Glomerular endothelial cell (primary cell): ENCODE measurements at places on chromosomes 4 and X. TPM values are rescaled to one million over a fixed set of nuclear protein-coding genes. Genes with fewer than 3 reads are reported as not detected.
A peak's percentile ranks its signal among the peaks of the same experiment; 100 is the strongest.

- DNase-seq: no peak
Measured at GRCh38 chr4:124139044-124139443, 573.5 kb downstream of the ANKRD50 start.

- DNase-seq: no peak
Measured at GRCh38 chr4:835148-836002, 9.4 kb upstream of the CPLX1 start.

DNA sequence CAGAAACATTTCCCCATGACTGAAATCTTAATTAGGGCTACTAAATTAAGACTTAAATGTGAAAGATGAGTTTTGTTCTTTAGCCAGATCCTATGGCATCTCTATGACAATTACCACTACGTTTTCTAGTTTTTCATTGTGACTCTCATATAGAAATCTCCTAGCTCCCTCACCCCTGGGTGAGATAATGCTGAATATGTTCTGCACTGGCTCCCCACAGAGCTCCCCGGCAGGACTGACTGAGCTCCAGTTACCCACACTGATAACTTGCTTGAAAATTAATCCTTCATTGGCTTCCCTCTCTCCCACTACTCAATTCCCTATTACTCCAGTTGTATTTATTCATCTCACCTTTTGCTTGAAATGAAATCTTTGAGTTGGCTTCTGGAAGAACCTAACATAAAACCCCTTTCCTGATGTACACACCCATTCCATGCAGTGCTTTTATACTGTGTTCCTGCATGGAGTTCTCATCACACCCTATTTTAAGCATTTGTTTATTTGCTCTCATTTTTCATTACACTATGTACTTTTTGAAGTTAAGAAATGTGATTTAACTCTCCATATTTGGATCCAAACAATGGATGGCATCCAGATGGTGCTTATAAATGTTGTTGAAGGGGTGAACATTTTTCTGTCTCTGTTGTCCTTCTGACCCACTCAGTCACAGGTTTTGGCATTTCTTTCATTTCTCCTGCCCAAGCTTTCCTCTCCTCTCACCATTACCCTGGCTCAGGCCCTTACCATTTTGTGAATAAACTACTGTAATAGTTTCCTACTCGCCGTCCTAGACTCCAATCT lies 623.4 kb downstream of the SPRY1 start:
- no peak for DNase-seq

CORIN gene
- total RNA-seq: 0.18 and 0.19 TPM in 2 replicates

- peak; percentile 25 for DNase-seq
Measured at GRCh38 chr4:161252520-161253141, 911.2 kb downstream of the FSTL5 start.

DNA sequence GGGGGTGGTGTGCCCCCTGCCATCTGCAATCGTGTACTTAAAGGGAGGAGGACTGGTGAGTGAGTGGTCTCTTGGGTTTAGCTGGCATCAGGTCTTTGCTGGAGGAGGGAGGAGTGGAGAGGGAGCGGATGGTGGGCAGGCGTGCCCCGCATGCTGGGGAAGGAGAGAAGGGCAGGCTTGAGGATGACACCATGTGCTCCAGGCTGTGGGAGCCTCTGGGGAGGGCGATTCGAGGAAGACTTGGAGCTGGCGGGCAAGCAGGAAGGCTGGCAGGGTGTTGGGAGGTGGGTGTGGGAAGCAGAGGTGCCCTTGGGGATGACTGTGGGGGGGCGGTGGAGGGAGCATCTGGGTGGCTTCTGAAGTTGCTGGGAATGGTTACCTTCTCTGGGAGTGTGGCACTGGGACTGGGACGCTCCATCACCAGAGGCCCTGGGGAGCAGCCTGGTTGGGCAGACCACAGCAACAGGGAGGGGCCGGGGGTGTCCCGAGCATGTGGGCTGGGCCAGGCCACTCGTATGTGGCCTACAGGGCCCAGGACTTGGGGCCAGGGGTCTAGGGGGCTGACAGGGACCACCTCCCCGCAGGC lies 30.8 kb upstream of the AFAP1 start:
- no peak for DNase-seq

DNA sequence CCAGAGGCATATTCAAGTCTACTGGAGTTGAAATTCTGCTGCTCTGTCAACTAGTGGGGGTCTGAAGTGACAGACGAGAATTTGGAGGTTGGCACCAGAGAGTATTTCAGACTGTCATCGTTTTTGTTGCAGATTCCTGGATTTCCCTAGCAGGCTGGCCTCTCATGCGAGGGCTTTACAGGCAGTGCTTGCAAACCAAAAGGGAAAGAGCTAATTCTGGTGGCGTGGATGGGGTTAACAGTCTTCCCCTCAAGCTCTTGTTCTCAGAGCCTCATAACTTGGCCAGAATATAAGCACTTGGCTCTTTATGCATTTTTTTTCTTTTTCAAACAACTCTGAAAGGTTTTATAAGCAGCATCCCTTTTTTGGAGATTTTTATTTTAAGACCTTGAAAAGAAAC lies at the start of gene SPARCL1:
SPARCL1 (minus strand) TSS at position 190 of the 400 bp plus-strand sequence. CDS start 29,802 bp downstream, outside the sequence.
- no peak for DNase-seq

- DNase-seq: no peak
Measured at GRCh38 chr4:84733343-84734033, 150.6 kb downstream of the CDS1 start.

PPP1R2C gene
- total RNA-seq: not detected in 2 replicates

REPS2 gene
- total RNA-seq: 2.8 and 10.4 TPM in 2 replicates

DNA sequence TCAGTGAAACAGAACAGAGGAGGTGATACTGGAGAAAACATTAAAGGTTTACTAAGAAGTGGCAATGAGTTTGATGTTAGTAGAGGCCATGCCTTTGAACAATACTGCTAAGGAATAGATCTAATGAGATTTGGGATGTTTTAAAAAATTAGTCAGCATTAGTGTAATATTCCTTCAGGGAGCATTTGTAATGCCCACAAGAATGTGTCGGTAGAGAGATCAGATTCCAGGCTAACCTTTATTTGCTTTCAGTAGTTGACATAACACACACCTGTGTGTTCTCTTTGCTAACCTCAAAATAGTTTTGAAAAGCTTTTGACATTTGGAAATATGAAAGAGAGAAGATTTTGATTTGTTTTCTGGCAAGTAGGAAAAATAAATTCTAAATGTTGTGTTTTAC lies 328.8 kb downstream of the BMPR1B start:
- DNase-seq: no peak

GNRHR gene
- total RNA-seq: not detected in 2 replicates

GPR34 gene
- not detected in 2 replicates for total RNA-seq

SFRP2 gene
- total RNA-seq: not detected in 2 replicates

DNA sequence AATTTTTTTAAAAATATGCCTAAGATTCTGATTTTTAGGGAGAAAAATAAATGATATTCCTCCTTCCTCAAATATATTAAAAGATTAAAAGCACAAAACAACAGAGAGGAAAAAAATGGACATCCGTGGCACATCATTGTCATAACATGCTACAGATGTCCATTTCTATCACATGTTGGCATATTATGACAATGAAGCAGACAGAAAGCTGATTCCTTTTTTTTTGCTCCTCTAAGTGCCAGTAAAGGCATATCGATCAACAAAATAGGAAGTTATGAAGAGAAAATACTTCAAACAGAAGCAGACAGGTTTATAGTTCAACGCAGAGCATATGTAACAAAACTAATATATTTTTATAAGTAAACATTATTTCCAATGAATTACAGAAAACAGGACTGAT lies 11.2 kb downstream of the KLHL8 start:
- DNase-seq: no peak
